COR-L47 (cell line): ENCODE measurements at places on chromosomes 2 and 18.

DNA sequence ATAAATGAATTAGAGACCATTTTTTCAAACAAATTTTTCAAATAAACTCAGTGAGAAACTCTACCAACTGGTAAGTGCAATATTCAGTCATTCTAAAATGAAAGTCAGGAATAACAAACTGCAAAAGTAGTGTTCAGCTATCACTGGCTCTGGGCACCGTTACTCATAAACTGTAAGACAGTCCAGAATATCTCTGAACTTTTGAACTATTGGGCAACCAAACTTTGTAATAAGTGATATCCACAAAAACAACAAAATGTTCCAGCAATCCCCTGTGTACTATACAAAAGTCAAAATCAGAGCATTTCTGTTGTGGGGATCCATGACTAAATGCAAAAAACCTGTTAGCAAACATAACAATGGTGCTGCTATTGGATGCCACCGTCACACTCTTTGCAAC lies 56.3 kb downstream of the SLC25A12 start:
- DNase-seq = no peak

DNA sequence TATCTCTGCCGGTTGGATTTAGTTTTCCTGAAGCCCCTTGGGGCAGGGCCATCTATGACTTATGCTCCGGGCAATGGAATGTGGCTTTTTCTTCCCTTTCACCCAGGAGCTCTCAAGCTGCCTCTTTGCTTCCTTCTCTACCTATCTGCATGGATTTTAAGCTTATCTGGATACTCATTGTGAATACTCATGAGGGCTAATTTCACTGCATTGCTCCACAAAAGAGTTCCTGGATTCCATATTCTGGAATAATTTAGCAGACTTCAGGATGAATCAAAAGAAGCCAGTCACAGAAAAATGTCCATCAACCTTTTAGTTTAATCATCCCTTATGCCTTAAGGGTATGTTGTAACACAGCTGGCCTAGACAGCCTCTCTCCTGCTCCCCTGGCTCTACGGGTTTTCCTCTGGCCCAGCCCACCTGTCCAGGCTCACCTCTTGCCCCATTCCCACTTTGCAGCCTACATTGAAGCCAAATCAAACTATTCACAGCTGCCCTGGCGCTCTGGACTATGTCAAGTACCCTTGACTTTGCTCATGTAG lies 122.8 kb upstream of the RMDN2 start:
- DNase-seq = no peak

DNA sequence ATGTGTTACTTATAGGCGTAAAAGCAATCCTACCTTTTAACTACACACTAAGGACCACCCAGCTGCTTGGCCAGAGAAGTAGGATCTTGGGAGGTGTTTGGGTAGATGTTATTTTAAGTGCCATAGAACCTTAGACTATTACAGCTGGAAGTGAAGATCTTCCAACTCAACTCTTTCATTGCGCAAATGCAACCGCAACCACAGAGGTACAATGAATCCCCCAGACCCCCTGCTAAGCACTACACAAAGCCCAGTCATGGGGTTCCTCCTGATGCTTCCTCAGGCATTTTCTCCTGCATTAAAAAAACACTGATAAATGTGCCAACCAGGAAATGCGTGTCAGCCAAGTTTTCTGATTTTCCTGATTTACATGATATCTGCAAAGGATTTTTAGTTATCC lies 246.0 kb downstream of the LRRTM1 start:
- DNase-seq = no peak

DNA sequence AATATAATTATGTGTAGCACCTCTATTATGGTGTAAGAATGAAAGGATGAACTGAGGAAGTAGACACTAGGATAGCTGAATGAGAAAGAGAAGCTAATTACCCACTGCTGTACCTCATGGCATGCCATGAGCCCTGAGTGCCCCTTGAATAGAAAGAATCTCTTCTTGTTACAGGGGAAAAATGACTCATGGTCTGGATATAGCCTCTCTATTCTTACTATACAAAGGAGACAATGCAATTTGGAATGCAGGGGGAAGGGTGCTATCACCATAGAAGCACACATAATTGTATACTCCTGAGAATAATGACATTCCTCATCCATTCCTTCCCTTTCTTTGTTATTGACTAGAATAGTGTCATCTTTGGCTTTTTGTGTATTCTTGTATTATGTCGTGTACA lies 385.2 kb downstream of the CDH7 start:
- DNase-seq = peak; percentile 70

- no peak for DNase-seq
Observed at GRCh38 chr2:238045575-238045974, 15.2 kb upstream of the SCLY start.

DNA sequence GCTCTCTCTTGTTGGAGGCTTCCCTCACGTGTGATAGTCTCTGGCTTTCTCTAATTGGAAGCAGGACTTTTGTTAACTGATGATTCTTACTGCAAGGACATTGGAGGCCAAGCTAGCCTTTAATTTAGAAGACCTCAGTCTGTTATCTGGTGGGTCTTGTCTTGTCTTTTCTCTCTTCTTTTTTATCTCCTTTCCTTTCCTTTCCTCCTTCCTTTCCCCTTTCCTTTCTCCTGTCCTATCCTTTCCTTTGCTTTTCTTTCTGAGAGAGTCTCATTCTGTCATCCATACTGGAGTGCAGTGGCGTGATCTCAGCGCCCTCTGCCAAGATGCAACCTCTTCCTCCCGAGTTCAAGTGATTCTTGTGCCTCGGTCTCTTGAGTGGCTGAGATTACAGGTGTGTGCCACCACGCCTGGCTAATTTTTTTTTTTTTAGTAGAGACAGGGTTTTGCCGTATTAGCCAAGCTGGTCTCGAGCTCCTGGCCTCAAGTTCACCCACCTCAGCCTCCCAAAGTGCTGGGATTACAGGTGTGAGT lies 18.1 kb downstream of the CCNYL1 start:
- no peak for DNase-seq
